ENCODE measurements at places on chromosomes 12 and 14.

- DNase-seq: no peak
Measured at GRCh38 chr14:90454041-90455000, 57.5 kb downstream of the CALM1 start.

- DNase-seq: no peak
Measured at GRCh38 chr14:62692490-62693106, 352.7 kb downstream of the KCNH5 start.

DNA sequence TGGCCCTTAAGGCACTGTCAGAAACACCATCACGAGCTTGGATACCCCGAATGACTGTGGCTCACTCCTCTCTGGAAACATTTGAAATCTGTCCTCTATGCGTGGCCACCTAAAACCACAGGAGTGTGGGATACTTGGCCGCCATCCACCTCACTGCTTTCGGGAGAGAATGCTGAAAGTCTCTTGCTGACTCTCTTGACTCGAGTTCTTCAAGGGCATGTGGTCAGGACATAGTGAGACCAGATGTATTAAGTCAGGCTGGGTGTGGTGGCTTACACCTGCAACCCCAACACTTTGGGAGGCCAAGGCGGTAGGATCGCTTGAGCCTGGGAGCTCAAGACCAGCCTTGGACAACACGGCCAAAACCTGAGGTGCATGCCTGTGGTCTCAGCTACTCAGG, 174.7 kb upstream of the ALG10B start:
- no peak for DNase-seq

GRCh38 chr12:64825143-64826021, 935 bp downstream of the TBC1D30 start:
- DNase-seq: no peak

DNA sequence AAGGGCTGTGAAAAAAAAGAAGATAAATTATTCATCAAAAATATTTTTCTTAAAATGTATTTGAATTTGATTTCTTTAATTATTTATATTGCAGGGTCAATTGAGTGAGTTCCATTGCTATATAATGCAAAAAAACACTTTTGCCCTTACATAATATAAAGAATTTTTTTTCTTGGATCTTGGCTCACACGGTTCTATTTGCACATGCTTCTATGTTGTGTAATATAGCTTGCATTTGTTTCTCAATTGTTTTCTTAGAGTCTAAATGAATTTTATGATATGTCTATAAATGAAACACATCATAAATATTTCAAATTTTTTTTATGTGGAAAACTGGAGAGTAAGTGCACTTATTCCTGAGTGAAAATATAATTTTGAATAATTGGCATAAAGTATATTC, 694.2 kb downstream of the SLC6A15 start:
- DNase-seq: no peak

DNA sequence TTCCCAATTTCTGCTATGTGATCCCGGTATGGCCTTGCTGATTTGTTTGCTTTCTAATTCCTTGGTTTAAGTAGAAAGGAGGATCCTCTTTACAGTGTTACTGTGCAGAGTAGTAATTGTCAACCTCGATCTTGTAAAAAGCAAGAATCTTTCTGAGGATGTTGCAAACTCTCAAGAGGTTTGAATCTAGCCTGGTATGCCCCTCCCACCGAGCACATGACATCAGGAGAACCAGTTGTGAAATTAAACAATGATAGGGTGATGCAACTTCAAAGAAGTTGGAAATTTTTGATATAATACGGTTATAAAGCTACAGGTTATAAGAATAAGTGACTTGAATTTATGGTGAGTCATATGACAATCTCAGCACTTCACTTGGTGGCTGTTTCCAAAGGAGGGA, 35.0 kb upstream of the FUT8 start:
- DNase-seq: no peak

GRCh38 chr12:109743076-109743910, 29.7 kb downstream of the FAM222A start:
- DNase-seq: no peak

GRCh38 chr14:19800282-19801117, 3.1 kb upstream of the OR4N2 start:
- DNase-seq: no peak

- DNase-seq: no peak
Measured at GRCh38 chr14:24377657-24378056, 9.7 kb downstream of the NFATC4 start.
